ENCODE measurements at places on chromosomes 7 and 10.
A peak's percentile ranks its signal among the peaks of the same experiment; 100 is the strongest.

GRCh38 chr10:113433711-113434110 lies 119.1 kb upstream of the HABP2 start:
- DNase-seq, result no peak
- no peaks in the 10 kb centered on the region for H3K27me3 ChIP-seq
- no peaks in the 10 kb centered on the region for H3K4me1 ChIP-seq
- no peak overlapping the region for H3K27ac ChIP-seq
- no peak overlapping the region for H3K4me3 ChIP-seq

- no peaks in the 10 kb centered on the region for H3K36me3 ChIP-seq
- H3K4me3 ChIP-seq, result no peak overlapping the region
- no peak overlapping the region for H3K27ac ChIP-seq
These were observed 252.0 kb downstream of the PTEN start for GRCh38 chr10:88115407-88115806.

GRCh38 chr7:16934722-16935340 lies 53.0 kb upstream of the AGR3 start:
- peaks cover under 1% of the 10 kb centered on the region for H3K4me1 ChIP-seq
- H3K27ac ChIP-seq, result no peak overlapping the region
- H3K36me3 ChIP-seq, result no peaks in the 10 kb centered on the region

DNA sequence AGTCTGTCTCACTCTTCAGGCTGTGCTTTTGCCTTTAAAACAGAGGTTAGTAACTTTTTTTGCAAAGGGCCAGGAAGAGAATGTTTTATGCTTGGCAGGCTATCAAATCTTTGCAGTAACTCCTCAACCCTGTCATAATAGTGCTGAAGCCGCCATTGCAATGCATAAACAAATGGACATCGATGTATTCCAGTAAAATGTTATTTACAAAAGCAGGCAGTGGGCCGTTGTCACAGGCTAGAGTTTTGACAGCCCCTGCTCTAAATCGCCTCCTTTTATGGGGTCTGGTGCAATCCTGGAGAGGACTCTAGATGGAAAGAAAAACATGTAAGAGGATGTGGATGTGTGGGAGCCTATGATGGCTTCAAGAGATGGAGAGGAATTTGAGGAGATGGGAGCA lies 568.3 kb downstream of the TYW1 start:
- H3K4me3 ChIP-seq, result no peak overlapping the region
- no peaks in the 10 kb centered on the region for H3K4me1 ChIP-seq
- H3K27me3 ChIP-seq, result no peaks in the 10 kb centered on the region
- no peaks in the 10 kb centered on the region for H3K36me3 ChIP-seq

- no peaks in the 10 kb centered on the region for H3K36me3 ChIP-seq
- peaks cover 7% of the 10 kb centered on the region for H3K4me1 ChIP-seq
- H3K4me3 ChIP-seq, result no peak overlapping the region
- DNase-seq, result no peak
These were observed 60.0 kb downstream of the ICA1 start for GRCh38 chr7:8201846-8202441.

GRCh38 chr7:128267595-128267924 lies 26.5 kb downstream of the LEP start:
- H3K4me3 ChIP-seq, result no peak overlapping the region
- no peak overlapping the region for H3K27ac ChIP-seq
- no peaks in the 10 kb centered on the region for H3K4me1 ChIP-seq
- H3K36me3 ChIP-seq, result no peaks in the 10 kb centered on the region
- DNase-seq, result no peak

DNA sequence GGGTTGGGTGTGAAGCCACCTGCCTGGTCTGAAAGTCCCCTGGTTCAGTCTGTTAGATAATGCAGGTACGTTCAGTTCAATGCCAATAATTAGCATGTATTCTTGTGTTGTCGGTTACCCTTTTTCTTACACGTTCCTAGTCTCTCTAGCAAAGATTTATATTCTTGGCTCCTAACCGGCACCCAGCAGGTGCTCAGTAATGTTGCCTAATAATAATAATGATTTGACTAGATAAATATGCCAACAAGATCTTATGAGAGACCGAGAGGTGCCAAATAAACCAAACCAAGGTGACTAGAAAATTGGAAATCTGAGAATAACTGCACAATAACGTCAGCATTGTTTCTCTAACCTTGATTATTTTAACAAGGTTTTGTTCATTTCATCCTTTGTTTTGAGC lies 1.1 kb upstream of the SMIM30 start:
- peaks cover 10% of the 10 kb centered on the region for H3K4me1 ChIP-seq
- no peak for DNase-seq
- H3K4me3 ChIP-seq, result no peak overlapping the region
- no peak overlapping the region for H3K27ac ChIP-seq
- no peaks in the 10 kb centered on the region for H3K36me3 ChIP-seq
- H3K27me3 ChIP-seq, result no peaks in the 10 kb centered on the region

GRCh38 chr10:43862756-43863155 lies 214.1 kb upstream of the ZNF32 start:
- no peak for DNase-seq
- no peaks in the 10 kb centered on the region for H3K27me3 ChIP-seq
- H3K36me3 ChIP-seq, result no peaks in the 10 kb centered on the region
- no peak overlapping the region for H3K27ac ChIP-seq
- H3K4me3 ChIP-seq, result no peak overlapping the region
- no peaks in the 10 kb centered on the region for H3K4me1 ChIP-seq

GRCh38 chr7:96414931-96415292 lies 93.0 kb upstream of the SLC25A13 start:
- no peak overlapping the region for H3K27ac ChIP-seq
- no peaks in the 10 kb centered on the region for H3K36me3 ChIP-seq
- peaks cover 8% of the 10 kb centered on the region for H3K4me1 ChIP-seq
- peak; percentile 63 for DNase-seq

DNA sequence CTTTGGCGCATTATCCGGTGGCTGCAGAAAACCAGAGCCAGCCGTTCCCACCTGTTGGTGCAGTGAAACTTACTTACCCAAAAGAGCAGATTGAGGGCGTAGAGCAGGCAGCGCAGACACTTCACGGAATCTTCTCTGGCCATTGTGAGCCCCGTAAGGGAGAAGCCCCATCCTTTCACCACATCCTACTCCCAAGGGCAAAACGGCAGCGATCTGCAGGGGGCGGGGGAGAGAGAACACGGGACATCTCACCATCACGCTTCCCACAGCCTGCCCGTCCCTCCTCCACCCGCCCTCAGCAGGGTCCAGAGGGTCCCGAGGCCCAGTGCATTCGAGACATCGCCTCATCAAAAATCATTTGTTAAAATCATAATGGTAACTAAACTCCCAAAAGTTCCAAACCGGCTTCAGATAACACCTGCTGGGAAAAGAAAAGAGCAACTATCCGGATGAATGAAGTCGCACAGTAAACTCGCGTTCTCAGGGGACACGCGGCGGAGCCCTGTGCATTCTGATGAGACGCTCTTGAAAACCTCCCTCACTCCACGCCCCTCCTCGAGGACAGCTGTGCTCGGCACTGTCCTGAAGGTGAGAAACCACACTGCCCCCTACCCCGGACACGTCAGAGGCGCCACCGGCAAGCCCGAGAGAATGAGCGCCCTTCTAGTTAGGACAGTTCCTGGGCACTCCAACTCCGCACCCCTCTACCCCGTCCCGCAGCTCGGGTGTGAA lies 1.2 kb downstream of the TSPAN12 start:
- no peaks in the 10 kb centered on the region for H3K27me3 ChIP-seq
- H3K4me1 ChIP-seq, result peaks cover 3% of the 10 kb centered on the region
- peak overlapping the region; percentile 73 for H3K4me3 ChIP-seq
- H3K36me3 ChIP-seq, result no peaks in the 10 kb centered on the region
- DNase-seq, result peak; percentile 55

- no peak for DNase-seq
- H3K4me1 ChIP-seq, result no peaks in the 10 kb centered on the region
- no peaks in the 10 kb centered on the region for H3K36me3 ChIP-seq
- H3K4me3 ChIP-seq, result no peak overlapping the region
These were observed 42.7 kb upstream of the PLXNA4 start for GRCh38 chr7:132618956-132619305.

DNA sequence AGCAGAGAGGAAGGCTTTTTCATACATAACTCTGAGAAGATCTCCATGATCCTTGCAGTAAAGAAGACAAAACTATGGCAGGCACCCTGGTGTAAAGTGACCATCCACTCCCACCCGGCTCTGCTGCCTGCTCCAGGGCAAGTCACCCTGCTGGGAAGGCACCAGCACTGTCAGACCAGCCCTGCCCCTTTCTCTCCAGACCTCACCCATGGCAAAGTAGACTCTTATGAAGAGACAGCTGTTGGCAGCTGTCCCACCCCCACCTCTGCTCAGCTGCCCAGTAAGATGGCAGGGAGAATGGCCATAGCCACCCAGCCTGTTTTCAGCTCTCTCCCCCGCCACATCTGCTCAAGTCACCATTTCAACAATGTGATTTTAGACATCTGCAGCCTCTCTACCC lies 8.6 kb upstream of the ZMIZ2 start:
- no peaks in the 10 kb centered on the region for H3K27me3 ChIP-seq
- peaks cover 7% of the 10 kb centered on the region for H3K4me1 ChIP-seq
- no peak overlapping the region for H3K4me3 ChIP-seq
- H3K36me3 ChIP-seq, result no peaks in the 10 kb centered on the region
- no peak overlapping the region for H3K27ac ChIP-seq
- DNase-seq, result no peak

GRCh38 chr7:122674502-122674901 lies 24.4 kb downstream of the RNF133 start:
- no peaks in the 10 kb centered on the region for H3K4me1 ChIP-seq
- H3K27me3 ChIP-seq, result no peaks in the 10 kb centered on the region
- H3K36me3 ChIP-seq, result no peaks in the 10 kb centered on the region
- no peak overlapping the region for H3K4me3 ChIP-seq
- no peak for DNase-seq
- no peak overlapping the region for H3K27ac ChIP-seq

- H3K36me3 ChIP-seq, result no peaks in the 10 kb centered on the region
- no peaks in the 10 kb centered on the region for H3K27me3 ChIP-seq
- H3K4me1 ChIP-seq, result no peaks in the 10 kb centered on the region
- no peak overlapping the region for H3K27ac ChIP-seq
- DNase-seq, result no peak
- no peak overlapping the region for H3K4me3 ChIP-seq
These were observed 366.2 kb downstream of the WDR11 start for GRCh38 chr10:121217331-121217730.

DNA sequence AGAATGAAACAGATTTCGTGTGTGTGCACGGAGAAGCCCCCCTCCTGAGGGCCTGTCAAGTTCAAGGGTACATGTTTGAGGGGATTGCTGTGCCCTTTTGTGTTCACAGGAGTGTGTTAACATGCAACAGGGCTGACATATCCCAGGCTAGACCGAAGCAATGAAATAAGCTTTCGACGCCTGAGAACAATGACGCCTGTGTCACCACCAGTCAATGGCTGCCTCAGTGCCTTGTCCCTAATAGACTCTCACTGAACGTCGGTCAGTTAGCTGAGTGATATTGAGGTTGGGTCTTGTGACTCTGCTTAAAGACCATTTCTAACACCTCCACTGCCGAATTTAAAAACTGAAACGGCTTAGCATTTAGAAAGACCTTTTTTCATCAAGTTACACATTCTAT lies 175.2 kb upstream of the TCF7L2 start:
- no peak overlapping the region for H3K4me3 ChIP-seq
- H3K27me3 ChIP-seq, result no peaks in the 10 kb centered on the region
- no peak for DNase-seq
- no peaks in the 10 kb centered on the region for H3K4me1 ChIP-seq
- H3K27ac ChIP-seq, result no peak overlapping the region

- no peaks in the 10 kb centered on the region for H3K36me3 ChIP-seq
- no peak for DNase-seq
- H3K4me3 ChIP-seq, result no peak overlapping the region
These were observed 83.6 kb upstream of the SEMA3C start for GRCh38 chr7:81002421-81002820.

DNA sequence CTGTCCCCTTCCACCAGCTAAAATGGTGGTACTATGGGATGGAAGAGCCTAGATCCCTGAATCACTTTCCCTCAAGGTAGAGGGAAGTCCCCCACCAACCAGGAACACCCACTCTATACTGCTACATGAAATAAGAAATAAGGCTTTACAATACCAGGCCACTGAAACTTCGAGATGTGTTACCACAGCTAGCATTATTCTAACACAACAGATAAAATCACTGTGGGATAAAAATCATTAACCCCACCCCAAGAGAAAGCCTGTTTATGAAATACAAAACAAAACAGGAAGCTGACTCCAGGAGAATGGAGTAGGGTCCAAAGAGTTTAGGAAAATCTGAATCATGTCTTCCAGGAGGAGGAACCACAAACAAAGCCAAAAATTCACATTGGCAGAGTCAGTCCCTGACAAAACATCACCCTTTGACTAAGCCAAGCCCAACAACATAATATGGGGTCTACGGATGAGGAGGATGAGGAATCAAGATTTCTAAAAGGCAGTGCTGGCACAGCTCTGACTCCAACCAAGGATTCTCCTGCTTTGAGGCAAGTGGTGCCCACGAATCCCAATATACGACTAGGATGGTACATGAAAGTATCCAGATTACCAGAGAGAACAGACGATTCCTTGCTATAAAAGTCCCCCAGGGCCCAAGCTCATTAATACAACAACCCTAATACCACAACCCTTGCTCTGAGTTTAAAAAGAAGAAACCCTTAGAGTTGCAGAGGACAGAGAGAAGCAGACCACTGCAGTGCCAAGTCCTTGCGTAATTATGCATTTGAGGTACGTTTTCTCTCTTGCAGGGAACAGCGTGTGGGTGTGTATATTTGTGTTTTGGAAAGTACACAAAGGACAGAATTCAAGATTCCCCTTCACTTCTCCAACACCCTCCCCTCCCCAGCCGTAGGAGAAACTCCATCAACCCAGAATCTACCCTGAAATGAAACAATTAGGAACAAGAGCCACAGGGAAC lies 23.7 kb downstream of the XPNPEP1 start:
- H3K27ac ChIP-seq, result no peak overlapping the region
- H3K4me1 ChIP-seq, result peaks cover 25% of the 10 kb centered on the region
- no peaks in the 10 kb centered on the region for H3K27me3 ChIP-seq
- DNase-seq, result no peak

GRCh38 chr7:158362912-158363905 lies 224.4 kb downstream of the PTPRN2 start:
- peaks cover 35% of the 10 kb centered on the region for H3K27me3 ChIP-seq
- no peak for DNase-seq
- H3K4me3 ChIP-seq, result no peak overlapping the region
- H3K36me3 ChIP-seq, result no peaks in the 10 kb centered on the region

- DNase-seq, result no peak
- no peaks in the 10 kb centered on the region for H3K27me3 ChIP-seq
- H3K4me3 ChIP-seq, result peak overlapping the region; percentile 90
- H3K27ac ChIP-seq, result no peak overlapping the region
These were observed 1.4 kb downstream of the ATP5F1C start for GRCh38 chr10:7789390-7789789.

DNA sequence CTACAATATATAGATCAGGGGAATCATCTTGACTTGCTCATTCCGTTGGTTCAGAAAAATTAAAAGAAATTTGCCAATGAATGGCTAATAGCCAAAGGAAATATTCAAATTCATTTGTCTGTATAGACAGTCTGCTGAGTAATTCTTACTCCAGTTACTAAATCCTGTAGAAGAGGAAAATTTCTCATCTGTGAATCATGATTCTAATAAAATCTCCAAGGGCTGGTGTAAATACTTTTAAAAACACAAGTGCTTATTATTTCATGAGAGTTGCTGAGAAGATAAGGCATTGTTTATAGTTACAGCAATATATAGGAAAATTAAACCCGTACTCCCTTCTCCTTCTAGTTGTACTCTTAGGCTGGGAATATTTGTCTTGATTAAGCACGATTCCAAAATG lies 53.0 kb downstream of the WNT2 start:
- H3K4me1 ChIP-seq, result no peaks in the 10 kb centered on the region
- H3K36me3 ChIP-seq, result no peaks in the 10 kb centered on the region
- H3K27ac ChIP-seq, result no peak overlapping the region
- no peak overlapping the region for H3K4me3 ChIP-seq
- no peaks in the 10 kb centered on the region for H3K27me3 ChIP-seq

GRCh38 chr7:127504715-127505114 lies 80.7 kb downstream of the GCC1 start:
- H3K27me3 ChIP-seq, result no peaks in the 10 kb centered on the region
- peak; percentile 29 for DNase-seq
- no peak overlapping the region for H3K4me3 ChIP-seq
